NCI-H524 (cell line): ENCODE measurements at places on chromosomes 6 and 20.

DNA sequence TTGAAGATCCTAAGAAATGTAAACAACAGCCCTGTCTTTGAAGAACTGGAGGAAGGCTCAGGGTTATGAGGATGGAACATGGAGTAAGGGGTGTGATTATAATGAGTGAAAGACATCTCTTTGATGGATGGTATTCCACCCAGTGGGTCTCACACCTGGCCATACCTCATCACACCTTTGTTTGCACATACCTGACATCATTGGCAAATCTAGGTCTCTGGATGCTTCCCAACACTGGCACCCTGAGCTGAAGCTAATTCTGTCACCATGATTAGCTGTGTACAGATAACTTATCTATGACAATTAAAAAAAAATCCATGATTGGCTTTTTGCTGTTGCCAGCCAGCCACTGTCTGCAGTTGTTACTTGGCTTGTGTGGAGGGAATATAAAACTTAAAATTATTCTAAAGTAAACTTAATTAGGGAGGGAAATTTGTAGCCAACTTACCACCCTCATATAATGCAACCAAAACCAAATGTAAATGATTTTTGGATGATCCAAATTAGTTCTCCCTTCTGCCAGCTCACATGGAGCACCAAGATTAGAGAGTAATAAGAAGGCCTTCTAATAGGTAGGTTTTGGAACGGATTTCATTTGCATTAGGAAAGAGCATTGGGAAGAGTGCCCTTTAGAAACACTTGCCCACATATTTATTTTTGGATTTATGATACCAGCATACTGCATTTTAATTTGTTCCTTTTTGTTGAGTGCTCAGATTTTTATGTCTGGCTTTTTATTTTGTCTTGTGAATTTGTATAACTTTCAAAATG, 249.5 kb downstream of the SOX4 start:
- DNase-seq: no peak

DNA sequence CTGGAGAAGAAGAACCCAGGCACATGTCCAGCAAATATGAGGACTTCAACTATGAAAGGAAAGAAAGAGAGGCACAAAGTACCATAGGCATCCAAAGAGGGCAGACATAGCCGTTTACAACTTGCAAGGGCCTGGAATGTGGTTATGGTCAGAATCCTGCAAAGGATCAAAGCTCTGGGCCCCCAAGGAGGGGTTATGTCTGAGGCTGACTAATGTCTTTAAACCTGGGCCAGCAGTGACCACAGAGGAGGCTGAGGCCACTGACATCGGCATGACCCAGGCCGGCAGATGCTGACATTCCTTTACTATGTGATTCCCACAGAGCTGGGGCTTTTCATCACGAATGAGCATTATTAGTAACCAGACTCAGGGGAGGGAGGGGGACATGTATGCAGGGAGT, 861.1 kb downstream of the DHX35 start:
- DNase-seq: no peak

GRCh38 chr6:39289490-39289889, 24.7 kb downstream of the KCNK17 start:
- no peak for DNase-seq

GRCh38 chr6:152220786-152221185, 413.3 kb downstream of the ESR1 start:
- DNase-seq: no peak

DNA sequence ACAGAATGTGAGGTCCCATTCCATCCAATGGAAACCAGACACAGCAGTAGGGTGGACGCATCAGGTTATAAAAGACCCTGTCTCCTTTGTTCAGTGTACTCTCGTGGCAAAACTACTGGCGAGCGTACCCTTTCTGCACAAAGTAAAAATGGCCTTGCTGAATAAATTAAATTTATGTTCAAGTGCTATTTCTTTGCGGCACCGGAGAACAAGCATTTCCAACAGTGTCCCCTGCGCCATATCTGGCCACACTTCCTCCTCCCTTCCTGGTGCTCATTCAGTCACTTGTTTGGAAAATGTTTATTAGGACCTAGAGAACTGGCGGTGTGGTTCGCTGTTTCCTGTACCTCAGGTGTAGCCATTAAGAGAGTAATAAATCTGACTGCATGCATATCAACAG, 46.9 kb upstream of the DACT2 start:
- no peak for DNase-seq

DNA sequence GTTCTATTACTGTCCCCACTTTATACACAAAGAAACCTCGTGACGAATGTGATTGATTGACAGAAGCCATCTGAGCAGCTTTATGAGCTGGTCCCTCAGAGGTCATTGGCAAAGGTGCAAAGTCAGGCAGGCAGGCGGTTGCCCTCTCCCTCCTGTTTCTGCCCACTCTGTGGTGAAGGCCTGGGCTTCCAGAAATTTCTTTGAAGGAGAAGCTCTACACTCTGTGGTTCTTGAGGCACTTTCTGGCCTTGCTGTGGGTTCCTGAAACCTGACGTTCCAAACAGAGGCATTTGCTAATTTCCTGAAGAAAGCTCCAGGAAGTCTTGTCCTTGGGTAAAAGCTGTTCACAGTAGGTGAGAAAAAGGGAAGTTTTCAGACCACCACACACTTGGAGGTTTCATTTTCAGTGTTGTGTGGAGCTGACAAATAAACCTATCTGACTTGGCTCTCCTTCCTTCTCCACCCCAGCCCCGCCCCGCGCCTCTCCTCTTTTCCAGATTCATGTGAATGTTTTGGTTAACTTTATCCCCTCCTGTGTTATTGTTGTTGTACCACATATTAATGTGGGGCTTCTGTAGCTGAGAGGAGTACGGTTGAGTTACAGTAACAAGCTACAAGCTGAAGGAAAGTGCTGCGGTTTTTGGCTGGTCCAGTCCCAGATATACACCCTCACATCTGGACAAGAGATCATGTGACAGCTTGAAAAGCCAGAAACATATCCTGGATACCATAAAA, 274.1 kb downstream of the CLIC5 start:
- no peak for DNase-seq

DNA sequence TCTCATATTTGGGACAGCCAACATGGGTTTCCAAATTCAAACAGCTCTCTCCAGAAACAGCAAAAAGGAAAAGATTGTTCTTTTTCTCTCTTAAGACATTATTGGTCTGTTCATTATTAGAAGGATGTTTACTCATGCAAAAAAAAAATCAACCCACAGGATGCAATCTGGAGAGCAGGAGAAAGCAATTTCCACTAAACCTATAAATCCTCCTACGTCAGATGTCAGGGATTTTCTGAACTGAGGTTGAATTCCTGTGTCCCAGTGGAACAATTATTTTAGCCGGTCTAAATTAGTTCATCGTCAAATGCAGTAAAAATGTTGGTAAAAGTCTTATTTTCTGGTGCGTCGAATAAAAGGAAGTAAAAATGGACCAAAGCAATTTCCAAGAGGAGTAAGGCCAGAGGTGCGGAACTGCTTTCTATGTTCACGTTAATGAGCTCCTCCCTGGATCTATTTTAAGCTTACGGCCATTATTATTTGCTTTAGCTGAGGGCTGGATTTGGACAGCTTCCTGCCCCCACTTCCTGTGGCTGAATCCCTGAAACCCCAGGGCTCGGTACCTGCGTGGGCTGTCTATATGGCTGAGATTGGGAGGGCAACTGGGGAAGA, at the start of gene GABRR1:
Gene GABRR1, minus strand, starts transcription at position 60 of the 612 bp plus-strand sequence. Its CDS starts 36 bp downstream, at position 24.
- DNase-seq: no peak
